Type B pancreatic cell (in vitro differentiated cells): ENCODE measurements at places on chromosomes 3 and 15. TPM values are rescaled to one million over a fixed set of nuclear protein-coding genes. Genes with fewer than 3 reads are reported as not detected.

DNA sequence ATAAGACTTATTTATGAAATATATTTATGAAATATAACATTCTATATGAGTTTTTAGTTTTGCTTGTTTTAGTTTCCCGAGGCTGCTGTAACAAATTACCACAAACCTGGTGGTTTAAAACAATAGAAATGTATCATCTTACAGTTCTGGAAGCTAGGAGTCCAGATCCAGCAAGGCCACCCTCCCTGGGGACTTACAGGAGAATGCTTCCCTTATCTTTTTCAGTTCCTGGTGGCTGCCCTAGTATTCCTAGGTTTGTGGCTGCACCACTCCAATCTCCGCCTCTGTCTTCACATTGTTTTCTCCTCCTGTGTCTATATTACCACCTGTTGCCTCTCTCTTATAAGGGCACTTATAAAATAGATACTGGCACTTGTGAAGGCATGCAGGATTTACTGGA lies 877.8 kb downstream of the TUSC7 start:
- H3K36me3 ChIP-seq: no peaks in the 10 kb centered on the region
- no peak overlapping the region for H3K4me3 ChIP-seq
- no peak overlapping the region for H3K27ac ChIP-seq
- no peak for DNase-seq
- H3K4me1 ChIP-seq: peaks cover 11% of the 10 kb centered on the region
- H3K27me3 ChIP-seq: peaks cover 3% of the 10 kb centered on the region

GAP43 gene
- 4.2 and 46.5 TPM in 2 replicates for total RNA-seq

AADACL2 gene
- total RNA-seq: 11.7 and 43.6 TPM in 2 replicates

GRCh38 chr3:52311576-52312119 lies 4.5 kb upstream of the DNAH1 start:
- no peak for DNase-seq
- no peaks in the 10 kb centered on the region for H3K4me1 ChIP-seq
- no peak overlapping the region for H3K27ac ChIP-seq
- no peaks in the 10 kb centered on the region for H3K36me3 ChIP-seq
- no peak overlapping the region for H3K4me3 ChIP-seq

GRCh38 chr3:71551311-71551919 lies 32.1 kb downstream of the FOXP1 start:
- H3K4me1 ChIP-seq: peaks cover 12% of the 10 kb centered on the region
- DNase-seq: no peak
- H3K36me3 ChIP-seq: peaks cover 7% of the 10 kb centered on the region
- H3K4me3 ChIP-seq: no peak overlapping the region

GRCh38 chr15:49815950-49816349 lies 195.1 kb downstream of the DTWD1 start:
- H3K27ac ChIP-seq: no peak overlapping the region
- no peaks in the 10 kb centered on the region for H3K36me3 ChIP-seq
- no peak overlapping the region for H3K4me3 ChIP-seq
- peaks cover 16% of the 10 kb centered on the region for H3K4me1 ChIP-seq
- no peak for DNase-seq

TGM4 gene
- total RNA-seq: not detected in 2 replicates

ZBTB38 gene
- total RNA-seq: 29.4 and 35.4 TPM in 2 replicates

DNA sequence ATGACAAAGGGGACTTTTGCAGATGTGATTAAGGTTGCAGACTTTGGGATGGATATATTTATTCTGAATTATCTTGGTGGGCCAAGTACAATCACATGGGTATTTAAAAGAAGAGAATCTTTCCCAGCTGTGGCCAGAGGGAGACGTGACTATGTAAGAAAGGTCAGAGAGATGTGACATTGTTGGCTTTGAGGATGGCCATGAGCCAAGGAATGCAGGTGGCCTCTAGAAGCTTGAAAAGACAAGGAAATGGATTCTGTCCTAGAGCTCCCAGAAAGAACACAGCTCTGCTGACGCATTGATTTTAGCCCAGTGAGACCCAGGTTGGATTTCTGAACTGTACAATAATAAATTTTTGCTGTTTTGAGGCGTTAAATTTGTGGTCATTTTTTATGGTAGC lies 616.0 kb upstream of the TBL1XR1 start:
- no peak overlapping the region for H3K27ac ChIP-seq
- H3K27me3 ChIP-seq: no peaks in the 10 kb centered on the region
- H3K4me1 ChIP-seq: peaks cover 24% of the 10 kb centered on the region

DNA sequence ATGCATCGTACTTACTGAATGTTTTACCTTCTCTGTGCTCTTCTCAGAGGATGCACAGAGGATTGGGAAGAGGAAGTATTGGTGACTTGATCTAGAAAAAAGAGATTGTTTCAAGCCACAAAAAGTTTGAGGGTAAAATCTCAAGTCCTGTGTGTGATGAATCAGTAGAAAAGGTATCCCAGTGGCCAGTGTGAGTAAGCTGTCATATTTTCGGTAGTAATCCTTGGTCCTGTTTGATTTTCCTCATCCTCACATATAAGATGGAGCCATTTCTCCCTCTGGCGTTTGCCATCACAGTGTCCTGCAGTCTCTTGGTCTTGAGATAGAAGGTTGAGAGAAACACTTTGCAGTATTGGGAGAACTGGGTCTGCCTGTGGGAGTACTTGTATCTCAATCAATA lies 166.8 kb downstream of the LPP start:
- no peaks in the 10 kb centered on the region for H3K27me3 ChIP-seq
- no peak overlapping the region for H3K27ac ChIP-seq
- peaks cover 5% of the 10 kb centered on the region for H3K4me1 ChIP-seq
- H3K36me3 ChIP-seq: peaks cover 16% of the 10 kb centered on the region
- DNase-seq: no peak

- peaks cover 17% of the 10 kb centered on the region for H3K4me1 ChIP-seq
- H3K4me3 ChIP-seq: no peak overlapping the region
- no peak for DNase-seq
- H3K27me3 ChIP-seq: no peaks in the 10 kb centered on the region
- peaks cover 4% of the 10 kb centered on the region for H3K36me3 ChIP-seq
Observed at GRCh38 chr3:119643528-119643927, 16.9 kb downstream of the POPDC2 start.

SNX22 gene
- 1.3 and 2.7 TPM in 2 replicates for total RNA-seq

NLGN1 gene
- 3.2 and 12.6 TPM in 2 replicates for total RNA-seq

GRCh38 chr3:103210583-103210982 lies 775.8 kb downstream of the ZPLD1 start:
- no peak overlapping the region for H3K27ac ChIP-seq
- no peak for DNase-seq
- H3K27me3 ChIP-seq: no peaks in the 10 kb centered on the region
- no peaks in the 10 kb centered on the region for H3K36me3 ChIP-seq

GRCh38 chr3:36197151-36197550 lies 183.2 kb upstream of the STAC start:
- no peak overlapping the region for H3K27ac ChIP-seq
- H3K36me3 ChIP-seq: no peaks in the 10 kb centered on the region
- H3K27me3 ChIP-seq: peaks cover 18% of the 10 kb centered on the region
- no peak overlapping the region for H3K4me3 ChIP-seq
- H3K4me1 ChIP-seq: peaks cover 4% of the 10 kb centered on the region

ZCWPW2 gene
- total RNA-seq: 0.71 and 0.99 TPM in 2 replicates

TMIE gene
- 0.48 and 0.62 TPM in 2 replicates for total RNA-seq

CLRN1 gene
- total RNA-seq: not detected in 2 replicates
